Stimulated activated CD8-positive, alpha-beta memory T cell treated with anti-CD3 and anti-CD28 coated beads, Interleukin-4, amount 100 ng/mL, for 1 hour (primary cell): ENCODE measurements at places on chromosomes 3 and 15.

GRCh38 chr15:91572110-91572509 lies 281.4 kb upstream of the SLCO3A1 start:
- no peak for DNase-seq

GRCh38 chr15:69648775-69649735 lies 196.4 kb downstream of the RPLP1 start:
- DNase-seq, result no peak

- DNase-seq, result no peak
Observed at GRCh38 chr3:38644016-38644661, 5.3 kb downstream of the SCN5A start.

- no peak for DNase-seq
Observed at GRCh38 chr3:187858711-187859110, 113.4 kb upstream of the BCL6 start.

DNA sequence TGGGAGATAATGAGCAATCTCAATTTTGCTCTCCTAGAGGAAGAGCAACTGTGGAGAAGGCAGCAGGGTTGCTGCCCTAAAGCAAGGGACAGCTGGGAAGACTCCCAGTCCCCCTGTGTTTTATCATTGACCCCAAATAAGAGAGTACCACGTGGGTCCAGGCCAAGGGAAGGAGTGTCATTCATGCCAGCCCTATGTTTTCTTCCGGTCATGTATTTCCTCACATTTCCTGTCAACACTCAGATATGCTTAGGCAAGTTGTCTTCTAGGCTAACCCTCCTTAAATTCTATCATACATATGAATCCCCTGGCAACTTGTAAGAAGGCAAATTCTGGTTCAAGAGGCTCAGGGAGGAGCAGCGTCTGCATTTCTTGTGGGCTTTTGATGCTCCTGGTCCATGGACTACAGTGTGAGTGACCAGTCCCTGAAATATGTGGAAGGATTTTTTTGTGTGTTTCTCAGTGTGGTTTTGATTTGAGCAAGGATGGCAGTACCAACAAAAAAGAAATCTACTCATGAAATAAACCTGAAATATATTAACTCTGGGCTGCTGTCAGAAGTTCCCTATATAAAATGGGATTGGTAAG lies 31.9 kb upstream of the RPP14 start:
- no peak for DNase-seq

DNA sequence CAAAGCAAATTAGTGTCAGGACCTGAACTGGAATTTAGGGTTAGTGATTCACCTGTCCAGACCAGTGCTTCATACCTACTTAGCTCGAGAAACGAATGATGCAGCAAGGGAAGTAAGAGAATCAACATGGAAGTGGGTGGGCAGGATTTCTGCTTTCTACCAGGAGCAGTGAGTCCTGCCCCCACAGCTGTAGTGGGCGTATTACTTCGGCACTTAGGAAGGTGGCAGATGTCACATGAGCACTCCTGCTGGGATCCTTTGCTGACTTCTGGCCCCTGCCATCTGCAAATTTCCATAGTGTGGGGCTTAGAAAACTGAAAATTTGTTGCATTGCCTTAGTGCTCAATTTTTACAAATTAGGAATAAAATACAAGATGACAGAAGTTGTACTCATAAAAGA lies 31.2 kb downstream of the RYR3 start:
- DNase-seq, result no peak
